ENCODE measurements at places on chromosomes 1 and 21. TPM values are rescaled to one million over a fixed set of nuclear protein-coding genes. Genes with fewer than 3 reads are reported as not detected.

The DCDC2B gene
- polyA plus RNA-seq, result not detected

The KCNJ6 gene
- 0.10 TPM for polyA plus RNA-seq

The MYOG gene
- polyA plus RNA-seq, result not detected

The PDE9A gene
- polyA plus RNA-seq, result 6.2 TPM

The OR2L13 gene
- not detected for polyA plus RNA-seq

The DLGAP3 gene
- polyA plus RNA-seq, result 0.36 TPM

The GPR52 gene
- polyA plus RNA-seq, result not detected

The TGFBR3 gene
- 43.4 TPM for polyA plus RNA-seq

The TXNIP gene
- polyA plus RNA-seq, result 1,060 TPM

The IVL gene
- 0.06 TPM for polyA plus RNA-seq

The HJV gene
- not detected for polyA plus RNA-seq

The CFHR5 gene
- not detected for polyA plus RNA-seq

The CPT2 gene
- polyA plus RNA-seq, result 8.2 TPM

The DYNLT5 gene
- polyA plus RNA-seq, result 0.83 TPM

The HCRTR1 gene
- 0.08 TPM for polyA plus RNA-seq

The MPZ gene
- 1.2 TPM for polyA plus RNA-seq

The THEM5 gene
- not detected for polyA plus RNA-seq

The TEDDM1 gene
- polyA plus RNA-seq, result not detected

The CHI3L2 gene
- 16.9 TPM for polyA plus RNA-seq

The SPRR4 gene
- polyA plus RNA-seq, result not detected

The CYP4A22 gene
- polyA plus RNA-seq, result not detected

The ZNF697 gene
- 1.1 TPM for polyA plus RNA-seq

The CFHR4 gene
- not detected for polyA plus RNA-seq

The FCER1G gene
- 227 TPM for polyA plus RNA-seq

The RC3H1 gene
- 13.9 TPM for polyA plus RNA-seq

The NR1I3 gene
- 0.22 TPM for polyA plus RNA-seq

The RSRP1 gene
- 87.5 TPM for polyA plus RNA-seq

The LCE1E gene
- not detected for polyA plus RNA-seq

The PLPPR5 gene
- polyA plus RNA-seq, result not detected

The FAAH gene
- polyA plus RNA-seq, result 24.6 TPM

The MATN1 gene
- polyA plus RNA-seq, result 0.21 TPM

The NOS1AP gene
- 0.28 TPM for polyA plus RNA-seq

The PDIK1L gene
- 2.7 TPM for polyA plus RNA-seq

The DNALI1 gene
- polyA plus RNA-seq, result 13.3 TPM

The LDLRAD1 gene
- not detected for polyA plus RNA-seq

The SAMD11 gene
- 7.9 TPM for polyA plus RNA-seq

The DMBX1 gene
- not detected for polyA plus RNA-seq

The TCEANC2 gene
- 1.4 TPM for polyA plus RNA-seq

The PLPP3 gene
- 174 TPM for polyA plus RNA-seq

The CR1L gene
- polyA plus RNA-seq, result not detected

The ZSCAN20 gene
- 2.0 TPM for polyA plus RNA-seq

The BTG3 gene
- 31.2 TPM for polyA plus RNA-seq

The NBPF14 gene
- polyA plus RNA-seq, result 14.0 TPM

The RIMS3 gene
- polyA plus RNA-seq, result 0.36 TPM

The SYT14 gene
- not detected for polyA plus RNA-seq

The KIF2C gene
- polyA plus RNA-seq, result 0.45 TPM

The ATG4C gene
- polyA plus RNA-seq, result 10.2 TPM

The DNAJC28 gene
- 1.6 TPM for polyA plus RNA-seq

The RGL1 gene
- 18.4 TPM for polyA plus RNA-seq

The RNPEP gene
- polyA plus RNA-seq, result 29.6 TPM

The RIIAD1 gene
- polyA plus RNA-seq, result not detected

The MCM3AP gene
- 41.0 TPM for polyA plus RNA-seq

The RAB4A gene
- polyA plus RNA-seq, result 29.4 TPM

The RHD gene
- not detected for polyA plus RNA-seq

The OR14A16 gene
- polyA plus RNA-seq, result not detected

The GJC2 gene
- polyA plus RNA-seq, result 2.0 TPM

The AGMAT gene
- polyA plus RNA-seq, result 0.29 TPM

The AMY2A gene
- polyA plus RNA-seq, result 0.37 TPM

The IL6R gene
- polyA plus RNA-seq, result 12.3 TPM
